ENCODE measurements at places on chromosomes 12 and 14.

DNA sequence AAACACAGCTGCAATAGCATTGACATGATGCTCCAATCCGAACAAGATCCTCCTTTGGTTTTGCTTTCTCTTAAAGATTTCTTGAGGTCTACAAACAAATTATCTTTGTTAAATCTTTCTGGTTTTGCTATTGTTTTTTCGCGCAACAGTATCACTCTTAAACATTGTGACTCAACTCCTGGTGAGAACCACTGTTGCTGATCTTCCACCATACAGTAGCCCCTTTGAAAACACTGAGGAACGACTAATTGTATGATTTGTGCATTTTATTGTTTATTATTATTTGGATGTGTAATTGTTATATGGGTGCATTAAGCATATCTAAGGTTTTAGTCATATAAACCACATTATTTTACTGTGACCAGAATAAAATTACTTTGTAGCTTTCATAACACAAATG lies 282.8 kb downstream of the EGLN3 start:
- DNase-seq = no peak

GRCh38 chr14:95871531-95871930 lies 5.1 kb upstream of the TUNAR start:
- no peak for DNase-seq

DNA sequence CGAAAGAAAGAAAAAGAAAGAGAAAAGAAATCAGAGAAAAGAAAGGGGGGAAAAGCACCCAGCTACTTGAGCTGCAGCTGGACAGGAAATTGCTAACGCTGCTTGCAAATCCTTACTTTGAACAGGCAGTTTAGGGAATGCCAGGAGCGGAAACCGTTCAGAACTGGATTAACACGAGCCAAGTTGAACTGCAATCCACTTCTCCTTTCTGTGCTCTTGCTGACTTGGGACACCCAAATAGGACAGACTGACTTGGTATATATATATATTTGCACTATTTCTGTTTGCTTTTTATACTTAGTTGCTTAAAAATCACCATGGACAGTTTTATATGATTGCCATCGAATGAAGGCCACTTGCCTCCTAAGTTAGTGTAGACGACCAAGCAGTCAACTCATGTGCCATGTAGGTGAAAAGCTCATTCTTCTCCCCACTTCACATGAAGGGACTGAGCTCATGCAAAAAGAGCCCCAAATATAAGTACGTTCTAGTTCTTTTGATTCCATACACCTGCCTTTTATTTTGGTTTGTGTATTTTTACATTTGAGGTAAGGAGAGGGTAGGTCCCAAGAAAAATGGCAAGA lies 5.5 kb downstream of the DUSP6 start:
- DNase-seq = peak; percentile 75

GRCh38 chr12:124745891-124746570 lies 117.6 kb downstream of the SCARB1 start:
- DNase-seq = peak; percentile 95

DNA sequence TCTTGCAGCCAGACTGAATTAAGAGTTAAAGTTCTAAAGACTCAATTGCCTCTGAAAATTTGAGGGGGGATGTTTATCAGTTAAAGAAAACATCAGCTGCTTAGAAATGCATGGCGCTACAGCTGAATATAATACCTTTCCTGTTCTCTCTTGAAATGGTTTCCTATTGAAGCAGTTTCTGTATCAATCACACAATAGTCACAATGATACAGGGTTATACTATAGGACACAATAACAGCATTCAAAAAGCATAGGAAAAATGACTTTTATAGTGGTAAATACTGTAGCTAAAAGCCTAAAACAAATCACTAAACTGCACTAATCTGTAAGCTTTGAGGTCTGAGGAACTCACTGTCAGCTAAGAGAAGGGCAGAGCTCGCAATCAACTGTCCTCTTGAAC lies 15.2 kb downstream of the MDGA2 start:
- no peak for DNase-seq

DNA sequence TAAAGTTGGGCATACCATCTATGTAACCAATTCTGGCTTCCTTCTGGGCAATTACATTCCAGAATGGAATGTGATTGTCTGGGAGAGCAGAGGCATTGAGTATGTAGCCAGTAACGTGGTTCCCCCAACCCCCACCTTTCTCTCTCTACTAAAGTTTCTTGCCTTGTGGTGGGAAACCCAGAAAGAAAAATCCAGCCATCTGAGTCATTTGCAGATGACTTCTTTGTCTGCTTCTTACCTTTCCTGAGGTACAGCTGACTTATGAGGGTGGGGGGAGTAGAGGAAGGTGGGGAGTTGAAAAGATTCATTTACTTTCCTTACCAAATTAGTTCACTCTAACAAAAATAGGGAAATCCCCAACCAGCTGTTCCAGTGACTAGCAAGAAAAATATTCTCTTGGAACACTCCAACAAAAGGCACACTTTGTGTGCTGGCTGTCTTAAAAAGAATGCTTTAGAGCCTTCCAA lies 112.1 kb upstream of the FRMD6 start:
- no peak for DNase-seq

DNA sequence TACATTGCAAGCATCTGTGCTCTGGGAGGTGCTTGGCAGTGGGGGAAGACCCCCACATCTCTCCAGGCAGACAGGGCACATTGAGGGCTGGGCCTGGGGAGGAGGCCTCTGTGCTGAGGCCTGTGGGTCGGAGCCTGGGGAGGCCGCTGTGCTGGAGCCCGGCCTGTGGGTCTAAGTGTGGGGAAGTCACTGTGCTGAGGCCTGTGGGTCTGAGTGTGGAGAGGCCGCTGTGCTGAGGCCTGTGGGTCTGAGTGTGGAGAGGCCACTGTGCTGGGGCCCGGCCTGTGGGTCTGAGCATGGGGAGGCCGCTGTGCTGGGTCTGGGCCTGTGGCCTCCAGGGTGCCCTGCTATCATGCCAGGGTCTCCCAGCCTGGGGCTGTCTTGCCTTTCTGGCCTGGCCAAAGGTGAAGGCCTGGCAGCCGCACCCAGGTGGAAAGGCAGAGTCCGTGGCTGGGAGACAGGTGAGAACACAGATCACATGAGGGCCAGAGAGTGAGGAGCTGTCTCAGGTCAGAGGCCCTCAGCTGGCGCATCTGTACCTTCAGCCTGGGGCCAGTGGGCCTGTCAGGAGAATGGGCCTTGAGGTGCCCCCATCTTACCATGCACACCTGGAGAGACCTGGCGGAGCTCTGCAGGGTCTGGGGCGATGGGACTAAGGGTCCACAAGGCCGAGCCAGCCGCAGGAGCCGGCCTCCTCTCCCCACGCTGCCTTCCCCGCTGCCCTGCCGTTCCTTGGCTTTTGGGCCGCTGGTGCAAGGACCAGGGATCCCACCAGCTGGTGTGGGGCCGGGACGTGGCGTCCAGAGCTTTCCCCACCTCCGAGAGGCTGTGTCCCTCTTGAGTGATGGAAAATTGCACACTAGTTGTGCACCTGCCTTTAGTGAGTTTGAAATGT lies 18.6 kb upstream of the CRIP2 start:
- no peak for DNase-seq

All from right lung (tissue), 10 donors.